ENCODE measurements at places on chromosomes 12 and 14.
A peak's percentile ranks its signal among the peaks of the same experiment; 100 is the strongest.

GRCh38 chr14:102908766-102909455, 13.6 kb upstream of the AMN start:
- DNase-seq, result no peak

DNA sequence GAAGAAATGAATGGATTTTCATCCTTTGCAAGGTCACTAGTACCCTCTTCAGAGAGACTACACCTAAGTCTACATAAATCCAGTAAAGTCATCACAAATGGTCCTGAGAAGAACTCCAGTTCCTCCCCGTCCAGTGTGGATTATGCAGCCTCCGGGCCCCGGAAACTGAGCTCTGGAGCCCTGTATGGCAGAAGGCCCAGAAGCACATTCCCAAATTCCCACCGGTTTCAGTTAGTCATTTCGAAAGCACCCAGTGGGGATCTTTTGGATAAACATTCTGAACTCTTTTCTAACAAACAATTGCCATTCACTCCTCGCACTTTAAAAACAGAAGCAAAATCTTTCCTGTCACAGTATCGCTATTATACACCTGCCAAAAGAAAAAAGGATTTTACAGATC, 40.8 kb downstream of the SPATA7 start:
- no peak for DNase-seq

- DNase-seq, result peak; percentile 26
These were observed 475.4 kb downstream of the NPAS3 start for GRCh38 chr14:33414041-33414440.

GRCh38 chr14:21244544-21244943, 24.7 kb downstream of the HNRNPC start:
- DNase-seq, result no peak

DNA sequence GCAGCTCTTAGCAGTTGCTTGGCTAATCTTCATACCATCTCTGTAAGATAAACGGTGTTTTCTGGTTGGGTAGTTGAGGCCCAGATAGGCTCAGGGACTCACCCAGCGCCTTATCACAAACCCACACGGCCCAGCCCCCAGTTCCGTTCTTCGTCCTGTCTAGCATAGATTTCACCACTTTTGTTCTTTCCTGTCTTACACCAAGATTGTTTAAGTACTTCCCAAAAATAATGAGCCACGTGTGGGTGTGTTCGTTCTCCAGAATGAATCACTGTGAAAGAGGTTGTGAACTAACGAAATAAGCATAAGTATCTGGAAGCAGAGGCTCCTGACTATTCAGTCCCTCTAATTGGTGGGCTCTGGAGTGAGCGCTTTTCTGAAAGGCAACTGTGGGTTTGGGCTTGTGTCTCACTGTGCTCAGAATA, 21.4 kb downstream of the ACVR1B start:
- DNase-seq, result no peak

DNA sequence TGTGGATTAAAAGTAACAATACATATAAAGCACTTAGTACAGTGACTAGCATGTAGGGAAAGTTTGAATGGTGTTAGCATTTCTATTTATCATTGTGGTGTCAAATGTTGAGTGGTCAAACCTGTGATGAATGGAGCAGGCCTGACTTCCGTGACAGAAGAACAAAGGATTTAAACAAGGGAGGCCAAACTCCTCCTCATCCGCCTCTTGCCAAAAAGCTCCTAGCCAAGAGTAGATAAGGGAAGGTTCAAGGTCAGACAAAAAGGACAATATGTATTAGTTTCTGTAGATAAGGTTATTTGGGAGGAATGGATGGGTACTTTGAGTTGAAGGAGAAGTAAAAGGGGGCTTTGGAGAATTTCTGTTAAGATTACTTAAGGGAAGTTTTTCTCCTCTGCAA, 6.5 kb downstream of the RNASE7 start:
- no peak for DNase-seq

All from urothelium cell line (cell line).